Activated CD4-positive, alpha-beta memory T cell treated with anti-CD3 and anti-CD28 coated beads, Interleukin-2, amount 10 ng/mL, durations not matched to agents 7 days and 5 days (primary cell): ENCODE measurements at places on chromosomes 2 and 18. TPM values are rescaled to one million over a fixed set of nuclear protein-coding genes. Genes with fewer than 3 reads are reported as not detected.

The PFN4 gene
- total RNA-seq = not detected

The NT5DC4 gene
- not detected for total RNA-seq

The PAIP2B gene
- total RNA-seq = 1.7 TPM

The ACVR1C gene
- 1.6 TPM for total RNA-seq

The UGT1A8 gene
- not detected for total RNA-seq

The MRO gene
- not detected for total RNA-seq

The HRH4 gene
- total RNA-seq = 0.65 TPM

The CHN1 gene
- 1.5 TPM for total RNA-seq

The TRPM8 gene
- not detected for total RNA-seq

The FBXO48 gene
- 5.4 TPM for total RNA-seq

The TGFA gene
- not detected for total RNA-seq

The FAM237A gene
- total RNA-seq = not detected

The CFAP65 gene
- total RNA-seq = not detected

The RAX gene
- 0.10 TPM for total RNA-seq

The RESP18 gene
- total RNA-seq = not detected

The RGPD3 gene
- total RNA-seq = 0.05 TPM

The TMEM247 gene
- total RNA-seq = not detected

The EFEMP1 gene
- total RNA-seq = not detected
